Stimulated activated CD4-positive, alpha-beta T cell treated with anti-CD3 and anti-CD28 coated beads, Interleukin-15, amount 100 ng/mL, for 1 hour (primary cell): ENCODE measurements at places on chromosomes 11 and 22.
A peak's percentile ranks its signal among the peaks of the same experiment; 100 is the strongest.

DNA sequence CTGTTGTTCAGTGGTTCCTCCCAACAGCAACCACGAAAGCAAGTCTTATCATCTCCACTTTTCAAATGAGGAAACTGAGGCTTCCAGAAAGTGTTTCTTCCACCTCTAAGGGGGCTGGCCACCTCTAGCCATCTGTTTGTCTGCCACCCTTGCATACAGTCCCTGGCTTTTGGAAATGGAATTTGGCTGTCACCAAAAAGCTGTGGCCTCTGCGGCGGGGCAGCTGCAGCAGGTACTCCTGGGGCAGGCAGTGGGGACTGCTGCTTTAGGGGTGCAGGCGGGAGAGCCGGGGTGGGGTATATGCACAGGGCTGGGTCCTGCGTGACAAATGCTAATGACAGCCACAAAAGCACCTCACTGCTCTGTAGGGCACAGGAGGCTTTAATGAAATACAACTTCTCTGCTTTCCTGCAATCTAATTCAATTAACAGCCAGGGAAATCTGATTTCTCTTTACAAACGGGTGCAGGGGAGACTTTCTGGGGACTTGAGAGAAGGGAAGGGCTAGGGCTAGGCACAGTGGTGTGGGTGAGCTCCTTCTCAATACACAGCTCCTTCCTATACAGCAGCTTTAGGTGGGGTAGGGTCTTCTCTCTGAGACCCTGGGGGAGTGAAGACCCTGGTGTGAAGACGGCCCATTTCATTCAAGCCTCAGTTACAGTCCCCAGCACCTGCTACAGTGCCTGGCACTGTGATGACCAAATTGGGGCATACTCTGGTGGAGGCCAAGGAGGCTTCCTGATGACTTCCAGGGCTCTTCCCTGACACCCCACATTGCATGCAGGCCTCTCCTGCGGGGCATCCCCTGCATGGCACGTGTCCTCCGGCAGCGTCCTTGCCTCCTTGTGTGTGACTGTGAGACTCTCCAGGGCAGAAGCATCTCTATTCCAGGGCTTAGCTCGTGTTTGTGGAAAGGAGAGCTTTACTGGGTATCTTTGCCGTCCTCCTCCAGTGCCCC lies 161.6 kb downstream of the CEP164 start:
- no peak for DNase-seq

- no peak for DNase-seq
These were observed 18.4 kb downstream of the ABTB2 start for GRCh38 chr11:34339149-34340064.

DNA sequence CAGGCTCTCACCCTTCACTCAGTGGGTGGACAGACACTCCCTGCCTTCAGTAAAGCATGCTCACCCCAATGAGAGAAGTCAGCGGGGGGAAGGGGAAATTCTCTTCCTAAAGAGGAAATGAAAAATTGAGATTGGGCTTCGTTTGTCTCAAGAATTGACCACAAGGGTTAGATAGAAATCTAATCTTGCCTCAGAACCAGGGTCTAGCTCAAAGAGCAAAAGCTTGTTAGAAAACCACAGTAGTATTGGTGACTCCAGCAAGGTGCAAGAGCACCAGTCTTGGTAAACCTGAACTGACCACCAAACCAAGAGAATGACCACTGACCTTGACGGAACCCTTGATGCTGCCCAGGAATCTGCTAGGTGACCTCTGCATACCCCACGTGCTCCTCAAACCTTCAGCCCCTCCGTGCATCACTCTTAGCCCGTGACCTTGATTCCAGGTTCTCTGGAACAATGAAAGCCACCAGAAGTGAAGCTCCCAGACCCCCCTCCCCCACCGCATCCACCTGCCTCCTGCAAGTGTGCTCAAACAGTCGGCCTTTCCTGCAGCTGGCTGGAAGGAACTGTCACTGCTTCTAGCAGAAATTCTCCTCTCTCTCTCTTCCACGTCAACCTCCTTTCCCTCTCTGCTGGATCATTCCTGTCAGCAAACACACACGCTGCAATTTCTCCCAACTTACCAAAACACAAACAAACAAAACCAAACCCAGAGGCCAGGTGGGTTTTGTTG lies 3.1 kb upstream of the TMA7B start:
- no peak for DNase-seq

GRCh38 chr11:105229761-105230160 lies 90.2 kb upstream of the CARD18 start:
- no peak for DNase-seq

GRCh38 chr11:64716473-64717267 lies 6.3 kb downstream of the NRXN2 start:
- DNase-seq: no peak

DNA sequence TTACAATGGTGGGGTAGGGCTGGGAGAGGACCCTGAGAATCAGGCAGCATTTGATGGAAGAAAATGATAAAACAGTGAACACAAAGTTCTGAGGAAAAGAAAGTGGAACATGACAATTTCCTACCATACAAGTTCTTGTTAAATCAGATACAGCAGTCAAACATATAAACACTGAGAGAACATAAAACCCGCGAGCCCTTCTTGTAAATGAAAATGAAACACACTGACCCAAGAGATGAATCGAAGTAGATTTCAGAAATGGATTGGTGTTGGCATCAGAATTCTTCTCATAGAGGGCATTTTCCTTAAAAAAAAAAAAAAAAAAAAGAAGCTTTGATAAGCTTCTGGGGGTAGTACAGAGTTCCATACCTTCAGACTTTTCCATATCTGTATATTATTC lies 134.7 kb upstream of the TMEM45B start:
- no peak for DNase-seq

GRCh38 chr11:111977146-111978027 lies 40.2 kb downstream of the DIXDC1 start:
- DNase-seq: peak; percentile 5

- DNase-seq: peak; percentile 64
These were observed 12.2 kb upstream of the MFNG start for GRCh38 chr22:37498289-37498909.

DNA sequence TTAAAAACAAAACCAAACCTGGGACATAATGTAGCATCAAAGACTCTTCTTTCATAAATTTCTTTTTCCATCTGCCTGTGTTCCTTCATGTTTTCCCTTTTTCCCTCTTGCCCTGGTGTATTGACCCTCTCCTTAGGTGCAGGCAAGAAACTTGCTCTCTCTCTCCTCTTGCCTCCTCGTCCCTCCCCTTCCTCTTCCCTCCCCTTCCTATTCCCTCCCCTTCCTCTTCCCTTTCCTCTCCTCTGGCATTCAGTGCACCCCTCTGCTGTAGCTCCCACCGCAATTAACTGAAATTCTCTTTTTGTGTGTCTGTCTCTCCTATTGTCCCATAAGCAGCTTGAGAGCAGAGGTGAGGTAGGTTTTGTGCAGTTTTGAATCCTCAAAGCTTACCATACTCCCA lies 49.9 kb downstream of the CSF2RB start:
- no peak for DNase-seq

DNA sequence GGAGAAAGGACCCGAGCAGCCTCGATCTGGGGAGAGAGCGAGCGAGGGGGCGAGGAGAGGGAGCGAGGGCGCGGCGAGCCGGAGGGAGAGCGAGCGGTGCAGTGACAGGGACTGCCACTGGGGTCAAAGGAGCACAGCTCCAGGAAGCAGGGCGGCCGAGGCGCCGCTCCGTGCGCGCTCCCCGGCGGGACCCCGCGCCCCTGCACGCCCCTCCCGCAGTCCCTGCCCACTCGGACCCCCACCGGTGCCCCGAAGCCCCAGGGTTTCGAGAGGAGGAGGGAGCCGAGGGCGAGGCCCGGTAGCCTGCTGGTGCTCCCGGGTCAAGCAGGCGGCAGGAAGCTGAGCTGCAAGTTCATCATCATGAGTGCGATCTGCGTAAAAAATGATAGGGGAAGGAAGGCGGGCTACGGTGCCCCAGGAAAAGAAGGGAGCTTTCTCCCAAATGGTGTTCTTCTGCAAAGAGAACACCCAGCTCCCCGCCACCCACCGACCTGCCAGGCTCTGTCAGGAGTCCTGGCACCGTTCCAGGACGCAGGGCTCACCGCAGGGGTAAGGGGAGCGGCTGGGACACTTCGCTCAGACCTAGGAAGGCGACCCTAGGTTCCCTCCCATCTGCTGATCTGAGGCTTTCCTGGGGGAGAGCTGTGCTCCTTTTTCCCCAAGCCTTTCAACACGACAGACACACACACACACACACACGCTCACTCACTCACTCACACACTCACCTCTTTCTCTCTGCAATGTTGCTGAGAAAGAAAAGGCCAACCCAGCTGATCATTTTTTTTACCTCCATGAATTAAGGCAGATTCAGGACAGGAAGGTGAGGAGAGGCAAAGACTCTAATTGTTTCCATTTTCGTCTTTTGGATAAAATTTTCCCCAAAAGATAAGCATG lies at the start of gene MPPED2:
Gene MPPED2, minus strand, starts transcription at position 103 of the 894 bp plus-strand sequence. CDS start 5,980 bp downstream, outside the sequence.
- no peak for DNase-seq

- DNase-seq: no peak
These were observed 92.5 kb downstream of the CCDC83 start for GRCh38 chr11:85947431-85948272.

- DNase-seq: no peak
These were observed 60.4 kb downstream of the ST3GAL4 start for GRCh38 chr11:126415669-126416420.

DNA sequence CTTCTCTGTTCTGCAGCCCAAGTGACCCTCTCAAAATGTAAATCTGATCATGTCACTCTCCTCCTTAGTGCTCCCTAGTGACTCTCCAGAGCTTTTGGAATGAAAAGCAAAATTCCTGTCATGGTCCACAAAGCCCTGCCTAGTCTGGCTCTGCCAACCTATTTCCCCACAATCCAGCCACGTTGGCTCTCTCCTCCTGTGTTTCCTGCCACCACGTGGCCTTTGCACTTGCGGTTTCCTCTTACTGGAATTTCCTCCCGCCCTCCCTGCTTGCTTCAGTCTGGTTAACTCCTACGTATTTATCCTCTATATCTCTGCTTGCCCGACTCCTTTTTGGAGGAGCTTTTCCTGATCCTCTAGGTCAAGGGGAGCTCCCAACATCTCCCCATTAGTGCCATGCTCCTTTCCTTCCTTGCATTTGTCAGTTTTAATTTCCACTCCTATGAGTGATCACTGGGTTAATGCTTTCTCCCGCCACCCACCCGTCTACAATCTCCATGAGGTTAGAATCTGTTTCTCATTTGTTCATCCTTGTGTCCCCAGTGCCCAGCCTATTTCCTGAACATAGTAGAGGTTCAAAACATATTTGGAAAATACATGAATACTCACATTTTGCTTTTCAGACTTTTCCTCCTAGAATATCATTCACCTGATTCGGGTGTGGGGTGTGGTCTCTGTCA lies 11.5 kb downstream of the NNMT start:
- DNase-seq: no peak

- DNase-seq: no peak
These were observed 3.3 kb downstream of the RAB38 start for GRCh38 chr11:88171982-88172381.
